Nucleus accumbens (tissue), 56 donors: ENCODE measurements at places on chromosomes 7 and 10.

GRCh38 chr7:143877098-143877497 lies 24.9 kb downstream of the TCAF1 start:
- DNase-seq: no peak

GRCh38 chr7:93551063-93551895 lies 23.2 kb downstream of the CALCR start:
- DNase-seq: no peak

GRCh38 chr7:91034459-91035368 lies 229.5 kb upstream of the FZD1 start:
- no peak for DNase-seq

- no peak for DNase-seq
Observed at GRCh38 chr10:78520737-78521430, 487.2 kb downstream of the RPS24 start.

DNA sequence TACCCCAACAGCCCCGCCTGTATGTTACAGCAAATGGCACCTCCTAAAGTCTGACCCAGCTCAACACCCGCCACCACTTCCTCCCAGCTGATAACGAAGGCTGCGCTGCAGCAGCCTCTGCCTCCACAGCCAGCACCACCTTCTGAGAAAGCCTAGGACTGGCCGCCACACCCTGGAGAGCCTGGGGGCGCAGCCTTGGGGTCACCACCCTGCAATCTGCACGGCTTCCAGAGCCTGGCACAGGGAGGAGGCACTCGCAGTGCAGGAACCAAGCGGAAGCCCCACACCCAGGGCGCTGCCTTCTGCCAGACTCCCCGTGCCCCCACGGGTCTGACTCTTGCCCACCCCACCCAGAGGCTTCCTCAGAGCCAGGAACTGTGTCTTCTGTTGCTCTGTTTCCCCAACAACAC lies 112.5 kb downstream of the MAD1L1 start:
- no peak for DNase-seq

GRCh38 chr7:150969475-150969874 lies 8.6 kb downstream of the KCNH2 start:
- no peak for DNase-seq

DNA sequence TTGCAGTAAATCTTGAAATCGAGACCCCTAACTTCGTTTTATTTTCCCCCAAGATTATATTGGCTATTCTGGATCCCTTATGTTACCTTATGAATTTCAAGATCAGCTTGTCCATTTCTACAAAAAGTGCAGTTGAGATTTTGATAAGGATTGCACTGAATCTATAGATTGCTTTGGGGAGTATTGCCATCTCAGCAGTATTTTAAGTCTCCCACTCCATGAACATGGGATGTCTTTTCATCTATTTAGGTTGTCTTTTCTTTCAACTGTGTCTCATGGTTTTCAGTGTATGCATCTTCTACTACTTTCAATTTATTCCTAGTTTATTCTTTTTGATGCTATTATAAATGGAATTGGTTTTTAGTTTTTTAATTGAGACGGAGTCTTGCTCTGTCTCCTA lies 89.6 kb downstream of the EZH2 start:
- no peak for DNase-seq

DNA sequence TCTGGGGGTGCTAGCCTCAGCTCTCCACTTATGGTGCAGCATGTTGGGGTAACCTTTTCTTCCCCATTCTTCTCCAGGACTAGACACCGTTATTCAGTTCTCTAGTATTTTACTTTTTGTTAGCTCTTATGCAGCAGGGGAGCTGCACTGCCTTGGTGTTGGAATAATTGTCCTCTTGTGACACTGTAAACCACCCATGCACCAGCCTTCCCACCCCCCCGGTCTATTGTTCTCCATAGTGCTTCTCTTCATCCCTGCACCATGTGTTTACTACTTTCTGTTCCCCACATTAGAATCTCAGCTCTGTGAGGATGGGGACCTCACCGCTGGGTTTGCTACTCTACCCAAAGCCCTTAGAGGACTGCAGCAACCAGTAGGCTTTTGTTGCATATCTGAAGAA lies 230.7 kb downstream of the RPS24 start:
- DNase-seq: peak; percentile 75
